ENCODE measurements at places on chromosomes 13 and 19.

GRCh38 chr19:6259312-6259861 is 20.4 kb downstream of the MLLT1 start:
- DNase-seq = no peak

GRCh38 chr13:72657379-72657778 is 70.0 kb downstream of the MZT1 start:
- no peak for DNase-seq

DNA sequence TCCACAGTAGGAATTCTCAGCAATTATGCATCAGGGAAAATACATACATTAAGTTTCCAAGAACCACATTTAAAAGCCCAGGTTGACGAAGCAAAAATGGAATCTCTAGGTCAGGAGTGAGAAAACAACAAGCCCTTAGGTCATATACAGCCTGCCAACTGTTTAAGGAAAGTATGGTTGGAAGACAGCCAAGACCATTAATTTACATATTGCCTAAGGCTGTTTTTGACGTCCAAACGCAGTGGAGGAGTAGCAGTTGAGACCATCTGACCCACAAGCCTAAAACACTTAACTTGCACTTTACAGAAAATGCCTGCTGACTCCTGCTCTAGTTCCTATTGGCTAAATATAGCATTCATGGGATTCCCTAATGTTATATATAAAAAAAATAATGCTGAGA is 299.0 kb downstream of the ITGBL1 start:
- DNase-seq = no peak

DNA sequence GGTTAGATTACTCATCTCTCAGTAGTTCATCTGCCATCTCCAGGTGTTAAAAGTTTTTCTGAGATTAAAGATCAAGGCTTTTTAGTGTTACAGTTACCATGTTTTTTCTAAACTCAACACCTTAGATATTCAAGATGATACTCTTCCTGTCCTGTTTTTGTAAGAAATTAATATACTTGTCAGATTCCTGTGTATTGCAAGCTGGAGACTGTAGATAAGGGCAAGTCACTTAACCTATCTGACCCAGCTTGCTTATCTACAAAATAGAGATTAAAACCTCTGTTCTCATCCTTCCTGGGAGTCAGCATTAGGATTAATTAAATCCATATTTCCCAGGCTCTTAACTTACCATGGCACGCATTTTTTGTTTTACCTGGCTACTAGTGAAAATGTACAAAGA is 25.2 kb downstream of the SUGT1 start:
- DNase-seq = no peak

DNA sequence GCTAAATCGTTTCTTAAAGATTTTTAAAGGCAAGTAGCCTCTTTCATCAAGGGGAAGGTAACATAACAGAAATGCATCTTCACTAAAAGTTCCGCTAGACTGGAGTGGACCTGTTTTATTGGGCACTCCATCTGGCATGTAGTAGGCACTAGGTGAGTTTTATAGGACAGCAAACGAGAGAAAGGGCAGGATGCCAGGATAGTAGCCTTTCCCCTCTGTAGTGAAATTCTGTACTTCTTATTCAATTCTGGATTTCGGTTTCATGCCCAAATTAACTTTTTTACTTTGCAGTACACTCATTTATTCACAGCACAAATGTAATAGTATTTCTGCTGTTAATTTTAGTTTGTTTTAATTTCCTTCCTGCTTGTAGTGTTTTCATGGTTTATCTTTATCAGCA is 45.2 kb downstream of the GPR180 start:
- DNase-seq = no peak

DNA sequence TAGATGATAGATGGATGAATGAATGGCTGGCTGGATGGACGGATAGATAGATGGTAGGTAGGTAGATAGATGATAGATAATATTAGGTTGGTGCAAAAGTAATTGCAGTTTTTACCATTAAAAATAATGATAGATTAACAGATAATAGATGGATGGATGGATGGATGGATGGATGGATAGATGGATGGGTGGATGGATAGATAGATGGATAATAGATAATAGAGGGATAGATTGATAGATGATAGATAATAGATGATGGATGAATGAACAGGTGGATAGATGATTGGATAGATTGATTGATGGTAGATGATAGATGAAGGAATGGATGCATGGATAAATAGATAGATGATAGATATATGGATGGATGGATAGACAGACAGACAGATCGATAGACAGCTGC is 87.9 kb upstream of the RAP2A start:
- DNase-seq = no peak

GRCh38 chr19:49779731-49780555 is 13.1 kb downstream of the AP2A1 start:
- no peak for DNase-seq

DNA sequence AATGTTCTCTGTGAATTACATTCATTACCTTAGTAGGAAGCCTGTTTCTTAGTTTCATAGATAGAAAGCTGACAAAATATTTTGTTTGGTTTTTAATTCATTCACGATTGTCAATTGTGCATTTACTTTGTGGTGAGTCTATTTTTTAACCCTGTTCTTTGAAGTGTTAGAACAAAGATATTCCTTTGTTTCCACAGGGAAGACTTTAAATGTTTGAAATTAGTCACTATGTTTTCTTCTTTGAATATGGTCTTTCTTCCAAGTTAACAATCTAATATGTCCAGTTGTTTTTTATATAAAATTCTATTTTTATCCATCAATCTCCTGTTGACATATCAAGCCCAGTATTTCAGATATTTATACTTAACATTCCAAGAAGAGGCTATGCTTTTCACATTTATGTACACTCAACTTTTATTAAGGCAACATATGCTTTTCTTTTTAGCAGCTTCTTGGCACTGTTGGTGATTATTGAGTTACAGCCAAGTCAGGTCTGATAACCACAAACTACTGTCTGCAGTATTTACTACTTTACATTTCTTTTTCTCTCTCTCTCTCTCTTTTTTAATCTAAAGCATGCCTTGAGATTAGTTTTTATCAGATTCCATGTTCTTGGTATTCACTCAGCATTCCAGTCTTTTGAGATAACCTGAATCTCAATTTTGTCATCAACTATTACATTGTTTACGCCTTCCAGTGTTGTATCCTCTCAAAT is 812.8 kb upstream of the SLC10A2 start:
- no peak for DNase-seq

- DNase-seq = no peak
Observed at GRCh38 chr13:84985860-84986259, 813.4 kb downstream of the SLITRK6 start.

- DNase-seq = no peak
Observed at GRCh38 chr19:15526408-15526807, 18.1 kb downstream of the CYP4F22 start.

DNA sequence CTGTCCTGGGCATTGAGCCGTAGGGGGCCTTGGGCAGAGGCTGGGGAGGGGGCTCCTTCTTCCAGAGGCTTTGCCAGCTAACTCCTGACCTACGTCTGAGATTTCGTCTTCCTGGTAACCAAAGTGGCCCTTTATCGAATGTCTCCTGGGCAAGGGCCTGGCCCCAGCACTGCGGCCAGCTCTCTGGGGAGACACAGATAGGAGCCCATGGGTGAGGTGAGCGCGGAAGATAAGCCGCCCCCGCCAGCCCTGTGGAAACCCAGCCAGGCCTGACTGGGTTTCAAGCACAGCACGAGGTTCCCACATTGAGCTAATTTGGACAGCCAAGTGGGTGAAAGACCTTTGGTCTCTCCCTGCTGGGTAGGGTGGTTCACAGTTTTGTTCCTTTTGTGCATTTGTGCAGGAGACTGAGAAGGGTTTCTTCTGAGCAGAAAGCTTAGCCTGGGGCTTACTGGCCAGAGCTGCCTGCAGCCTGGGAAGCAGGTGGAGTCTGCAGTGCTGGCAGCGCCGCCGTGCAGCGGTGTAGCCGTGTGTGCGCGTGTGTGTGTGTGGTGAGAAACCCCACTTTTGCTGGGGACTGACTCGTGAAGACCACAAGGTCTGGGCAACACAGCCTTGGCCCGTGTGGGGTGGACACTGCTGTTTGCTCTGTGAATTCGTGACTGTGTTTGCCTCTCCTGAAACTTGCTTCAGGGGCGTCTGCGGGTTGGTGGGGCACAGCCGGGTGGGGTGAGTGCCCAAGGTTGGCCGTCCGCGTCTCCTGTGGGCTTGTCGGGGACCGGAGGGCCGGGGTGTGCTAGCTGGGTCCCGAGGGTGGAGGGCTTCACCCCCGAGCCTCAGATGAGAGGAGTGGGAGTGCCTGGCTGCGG is 2.5 kb downstream of the BSG start:
- no peak for DNase-seq

DNA sequence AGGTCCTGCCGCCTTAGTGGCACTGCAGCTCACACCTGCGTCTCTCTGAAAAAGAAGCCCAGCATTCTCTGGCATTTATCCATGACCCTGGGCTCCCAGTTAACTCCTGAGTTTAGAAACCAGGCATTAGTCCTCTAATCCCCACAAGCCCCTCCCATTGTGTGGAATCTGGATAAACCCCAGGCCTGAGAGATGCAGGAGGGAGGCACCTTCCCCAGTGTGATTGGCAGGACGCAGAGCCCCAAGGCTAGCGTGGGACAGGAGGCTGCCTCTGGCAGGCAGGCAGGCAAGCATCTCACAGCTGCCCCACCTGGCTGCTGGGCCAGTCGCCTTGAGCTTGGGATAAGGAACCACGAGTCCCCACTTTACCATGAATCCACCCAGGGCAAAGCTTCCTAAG is 11.0 kb upstream of the SERPINE3 start:
- DNase-seq = no peak

DNA sequence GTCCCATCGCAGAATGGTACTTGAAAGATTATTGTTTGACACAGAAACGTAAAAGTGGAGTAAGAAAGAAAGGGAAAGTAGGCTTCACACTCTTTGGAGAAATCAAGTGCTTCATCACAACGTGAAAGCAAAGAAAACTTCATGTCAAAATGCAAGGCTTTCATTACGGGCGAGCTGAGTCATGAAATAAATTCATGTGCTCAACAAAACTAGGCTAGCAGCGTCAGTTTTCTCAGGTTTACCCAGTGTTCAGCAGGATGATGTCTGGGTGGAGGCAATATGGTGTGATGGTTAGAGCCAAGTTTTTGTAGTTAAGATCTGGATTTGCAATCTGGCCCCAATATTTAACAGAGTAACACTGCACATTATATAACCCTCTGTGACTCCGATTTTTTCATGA is 128.0 kb downstream of the TRPC4 start:
- no peak for DNase-seq

- no peak for DNase-seq
Observed at GRCh38 chr19:54612428-54612827, 17.9 kb upstream of the LILRB1 start.

GRCh38 chr13:43374621-43375020 is 351.2 kb downstream of the DNAJC15 start:
- DNase-seq = no peak

GRCh38 chr13:51942189-51942588 is 69.1 kb downstream of the ATP7B start:
- DNase-seq = no peak

DNA sequence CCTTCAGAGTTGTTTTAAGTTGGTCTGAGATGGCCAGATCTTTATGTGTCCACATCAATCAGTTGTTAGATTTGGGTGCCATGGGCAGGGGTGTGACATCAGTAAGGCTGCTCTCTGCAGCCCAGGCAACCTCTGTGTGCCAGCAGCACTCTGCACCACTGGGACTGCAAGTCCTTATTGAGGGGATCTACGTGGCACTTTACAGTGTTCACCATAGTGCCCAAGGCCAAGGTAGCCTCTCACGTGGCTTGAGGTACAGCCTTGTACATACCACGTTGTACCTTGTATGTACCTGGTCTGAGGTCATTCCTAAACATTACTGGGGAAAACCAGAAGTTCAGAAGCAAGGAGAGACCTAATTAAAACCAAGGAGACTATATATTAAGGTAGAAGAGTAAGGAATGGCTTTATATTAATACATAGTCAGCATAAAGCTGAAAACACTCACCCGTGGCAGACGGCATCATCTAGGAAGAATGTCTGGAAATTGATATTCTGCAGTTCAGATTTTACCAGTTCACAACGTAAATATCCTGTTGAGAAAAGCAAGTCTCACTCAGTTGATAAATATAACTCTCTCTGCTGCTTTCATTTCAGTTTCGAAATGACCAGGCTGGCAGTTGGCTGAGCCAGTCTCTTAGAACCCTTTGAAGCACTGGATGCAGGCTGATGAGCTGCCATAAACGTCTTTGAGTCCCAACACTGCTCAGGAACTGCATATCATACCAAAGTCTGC is 128.8 kb downstream of the ZDHHC20 start:
- no peak for DNase-seq

DNA sequence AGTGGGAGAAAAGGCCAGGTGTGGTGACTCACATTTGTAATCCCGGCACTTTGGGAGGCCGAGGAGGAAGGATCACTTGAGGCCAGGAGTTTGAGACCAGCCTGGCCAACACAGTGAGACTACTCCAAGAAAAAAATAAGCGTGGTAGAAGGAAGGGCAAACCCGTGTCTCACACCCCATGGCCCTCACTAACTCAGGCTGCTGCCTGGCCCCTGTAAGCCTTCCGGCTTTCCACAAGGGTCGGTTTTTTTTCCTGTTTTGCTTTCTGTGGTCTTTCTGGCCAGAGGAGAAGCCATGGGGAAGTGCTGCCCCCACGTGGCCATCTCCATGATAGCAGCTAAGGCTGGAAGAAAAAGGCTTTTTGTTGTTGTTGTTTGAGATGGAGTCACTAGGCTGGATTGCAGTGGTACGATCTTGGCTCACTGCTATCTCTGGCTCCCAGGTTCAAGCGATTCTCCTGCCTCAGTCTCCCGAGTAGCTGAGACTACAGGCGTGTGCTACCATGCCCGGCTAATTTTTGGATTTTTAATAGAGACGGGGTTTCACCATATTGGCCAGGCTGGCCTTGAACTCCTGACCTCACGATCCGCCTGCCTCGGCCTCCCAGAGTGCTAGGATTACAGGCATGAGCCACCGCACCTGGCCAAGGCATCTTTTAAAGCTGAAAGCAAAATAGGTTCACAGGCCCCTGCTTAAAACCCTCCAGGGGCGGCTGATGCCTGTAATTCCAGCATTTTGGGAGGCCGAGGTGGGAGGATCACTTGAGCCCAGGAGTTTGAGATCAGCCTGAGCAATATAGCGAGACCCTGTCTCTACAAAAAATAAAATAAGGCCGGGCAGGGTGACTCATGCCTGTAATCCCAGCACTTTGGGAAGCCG is 7.5 kb upstream of the ARHGEF18 start:
- peak; percentile 65 for DNase-seq

- DNase-seq = no peak
Observed at GRCh38 chr19:8212212-8212611, 3.0 kb downstream of the CERS4 start.

DNA sequence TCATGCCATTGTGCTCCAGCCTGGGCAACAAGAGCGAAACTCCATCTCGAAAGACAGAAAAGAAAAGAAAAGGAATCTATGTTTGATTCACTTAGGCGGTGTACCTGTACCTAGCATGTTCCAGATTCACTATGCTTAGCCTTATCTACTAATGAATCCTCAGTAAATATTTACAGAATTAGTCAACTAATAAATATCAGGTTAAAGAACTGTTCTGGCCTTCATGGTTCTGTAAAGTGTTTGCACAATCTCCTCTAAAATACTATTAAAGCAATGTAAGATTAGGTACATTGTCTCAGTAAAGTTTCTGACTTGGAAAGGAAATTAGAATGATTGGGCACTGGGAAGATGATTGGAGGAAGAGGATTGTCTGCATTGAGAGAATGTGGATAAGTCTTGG is 2770.4 kb downstream of the PCDH9 start:
- DNase-seq = no peak

GRCh38 chr19:42202290-42202880 is 15.1 kb downstream of the DEDD2 start:
- DNase-seq = no peak

- DNase-seq = no peak
Observed at GRCh38 chr13:80307401-80307987, 33.4 kb downstream of the SPRY2 start.

All from kidney glomerular epithelial cell (primary cell).